ENCODE measurements at places on chromosomes 3 and 15.

DNA sequence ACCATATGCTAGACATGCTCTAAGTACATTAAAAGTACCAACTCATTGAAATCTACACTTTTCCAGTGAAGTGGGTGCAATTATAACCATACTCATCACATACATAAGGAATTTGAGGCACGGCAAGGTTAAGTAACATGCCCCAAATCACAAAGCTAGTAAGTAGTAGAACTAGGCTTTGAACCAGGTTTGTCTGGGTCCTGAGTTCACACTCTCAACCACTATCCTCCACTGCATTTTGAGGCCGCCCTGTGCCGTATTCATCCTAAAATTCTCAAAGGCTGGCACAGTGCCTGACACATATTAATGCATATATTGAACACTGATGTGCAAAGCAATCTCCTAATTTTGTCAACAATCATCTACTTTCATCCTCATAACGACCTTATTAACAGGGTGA, 68.8 kb upstream of the CDV3 start:
- DNase-seq, result no peak

DNA sequence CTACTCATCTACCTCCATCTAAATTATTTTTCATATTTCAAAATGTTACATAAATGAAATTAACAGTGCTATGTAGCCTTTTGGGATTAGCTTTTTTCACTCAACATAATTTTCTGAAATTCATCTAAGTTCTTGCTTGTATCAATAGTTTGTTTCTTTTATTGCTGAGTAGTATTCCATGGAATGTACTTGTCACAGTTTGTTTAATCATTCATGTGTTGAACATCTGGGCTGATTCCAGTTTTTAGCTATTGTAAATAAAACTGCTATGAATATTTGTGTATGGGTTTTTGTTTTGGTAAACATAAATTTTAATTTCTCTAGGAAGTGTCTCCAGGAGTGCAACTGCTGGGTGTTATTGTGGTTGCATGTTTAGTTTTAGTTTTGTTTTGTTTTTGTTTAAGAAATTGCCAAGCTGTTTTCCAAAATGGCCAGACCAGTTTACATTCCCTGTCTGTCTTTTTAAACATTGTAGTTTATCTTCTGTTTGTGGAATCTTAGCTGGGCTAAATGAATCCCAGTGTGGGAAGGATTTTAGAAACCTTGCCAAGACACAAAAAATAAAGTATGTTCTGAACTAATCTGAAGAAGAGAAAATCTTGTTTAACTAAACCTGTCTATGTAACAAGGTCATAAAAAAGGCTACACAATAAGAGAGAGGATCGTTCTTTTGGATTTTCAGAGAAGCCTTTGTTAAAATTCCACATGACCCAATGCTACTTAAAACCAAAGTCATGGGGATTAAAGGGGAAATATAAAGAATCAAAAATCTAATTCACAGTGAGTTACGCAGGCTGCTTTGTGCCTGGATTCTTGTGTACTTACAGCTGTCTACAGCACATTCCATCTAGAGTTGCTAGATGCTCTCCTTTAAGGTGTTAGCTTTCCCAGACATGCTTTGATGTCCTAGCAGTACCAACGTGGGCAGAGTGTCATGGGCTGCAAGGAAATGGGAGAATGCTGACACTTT, 129.2 kb upstream of the SUCLG2 start:
- DNase-seq, result no peak

- no peak for DNase-seq
These were observed 79.6 kb upstream of the SPATA12 start for GRCh38 chr3:56980798-56981390.

GRCh38 chr3:32154205-32154579, 47.8 kb downstream of the GPD1L start:
- no peak for DNase-seq

DNA sequence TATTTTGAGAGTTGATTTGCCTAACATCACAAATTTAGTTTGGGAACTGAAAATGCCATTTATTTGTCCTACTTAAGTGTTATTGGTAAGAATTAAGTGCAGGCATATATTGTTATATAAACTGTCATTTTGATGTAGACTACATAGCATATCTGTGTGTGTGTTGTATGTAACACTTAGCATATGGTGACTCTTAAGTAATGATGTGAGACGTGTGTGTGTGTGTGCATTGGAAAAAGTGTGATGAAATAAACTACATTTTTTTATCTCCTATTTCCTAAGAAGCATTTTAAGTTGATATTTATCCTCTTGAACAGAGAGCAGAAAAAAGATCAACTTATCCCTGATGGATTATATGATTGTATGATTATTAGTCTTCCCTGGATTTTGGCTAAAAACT, 588.2 kb upstream of the SUCLG2 start:
- no peak for DNase-seq

DNA sequence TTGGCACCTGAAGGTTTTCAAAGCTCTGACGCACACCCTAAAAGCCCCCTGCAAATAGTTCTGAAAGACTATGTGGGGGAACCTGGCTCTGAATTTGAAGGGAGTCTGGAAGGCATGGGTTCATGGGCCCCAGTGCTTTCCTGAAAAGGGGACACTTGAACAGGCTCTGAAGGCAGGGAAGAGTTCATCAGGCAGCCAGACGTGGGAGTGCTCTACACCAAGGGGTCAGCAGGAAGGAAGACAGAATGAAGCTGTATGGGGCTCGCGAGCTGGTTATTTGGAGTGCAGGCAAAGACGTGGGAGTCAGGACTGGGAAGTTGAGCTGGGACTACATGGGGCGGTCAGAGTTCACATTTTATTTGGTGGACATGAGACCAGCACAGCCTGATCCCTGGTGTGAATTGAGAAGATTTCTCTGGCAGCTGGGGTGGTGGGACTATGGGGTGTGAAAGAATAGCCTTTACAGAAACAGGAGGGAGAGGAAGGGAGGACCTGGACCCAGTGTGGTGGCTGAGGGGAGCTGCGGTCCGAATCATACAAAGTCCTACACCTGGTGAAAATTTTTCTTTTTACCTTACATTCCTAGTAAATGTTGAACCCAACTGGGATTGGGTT, 12.6 kb downstream of the ABHD6 start:
- no peak for DNase-seq

- DNase-seq, result no peak
These were observed 261.4 kb downstream of the ZMAT3 start for GRCh38 chr3:178810181-178810580.

- DNase-seq, result no peak
These were observed 702.2 kb downstream of the MECOM start for GRCh38 chr3:168961271-168961670.

- no peak for DNase-seq
These were observed 56.2 kb downstream of the SLC6A6 start for GRCh38 chr3:14458434-14459275.

DNA sequence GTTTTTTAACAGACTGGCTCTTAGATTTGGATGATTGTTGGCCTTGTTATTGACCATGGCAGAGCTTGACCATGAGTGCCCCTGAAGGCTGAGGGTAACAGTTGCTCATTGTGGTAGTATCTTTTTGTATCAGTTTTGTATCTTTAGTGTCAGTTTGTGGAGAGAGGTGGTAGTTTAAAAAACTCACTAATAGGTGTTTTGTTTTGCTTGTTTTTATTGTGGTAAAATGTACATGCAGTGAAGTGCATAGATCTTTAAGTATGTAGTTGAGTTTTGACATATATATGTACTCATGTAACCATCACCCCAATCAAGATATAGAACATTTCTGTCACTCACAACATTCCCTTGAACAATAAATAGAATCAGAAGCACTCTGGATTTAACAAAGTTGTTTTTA, 9.8 kb downstream of the GMPS start:
- DNase-seq, result no peak

GRCh38 chr3:46959161-46959511, 17.4 kb downstream of the CCDC12 start:
- DNase-seq, result no peak

DNA sequence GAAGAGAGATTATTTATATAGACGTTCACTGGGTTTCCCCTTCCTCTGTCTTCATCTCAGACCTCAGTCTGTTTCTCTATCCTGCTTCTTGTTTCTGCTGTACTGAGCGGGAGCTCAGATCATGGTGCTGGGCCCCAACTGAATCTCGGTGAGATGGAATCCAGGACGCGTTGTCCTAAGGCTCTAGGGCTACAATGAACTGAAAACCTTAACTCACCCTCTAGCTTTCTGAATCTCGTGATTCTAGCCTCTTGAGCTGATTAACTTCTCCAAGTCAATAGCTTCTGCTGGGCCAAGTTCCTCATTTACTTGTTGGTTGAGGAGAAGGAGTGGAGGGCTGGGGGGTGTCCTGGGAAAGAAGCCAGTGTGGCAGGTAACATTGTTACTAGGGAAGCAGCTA, 32.7 kb upstream of the MAP3K13 start:
- no peak for DNase-seq

- no peak for DNase-seq
These were observed 24.6 kb upstream of the SRP14 start for GRCh38 chr15:40063563-40064011.

DNA sequence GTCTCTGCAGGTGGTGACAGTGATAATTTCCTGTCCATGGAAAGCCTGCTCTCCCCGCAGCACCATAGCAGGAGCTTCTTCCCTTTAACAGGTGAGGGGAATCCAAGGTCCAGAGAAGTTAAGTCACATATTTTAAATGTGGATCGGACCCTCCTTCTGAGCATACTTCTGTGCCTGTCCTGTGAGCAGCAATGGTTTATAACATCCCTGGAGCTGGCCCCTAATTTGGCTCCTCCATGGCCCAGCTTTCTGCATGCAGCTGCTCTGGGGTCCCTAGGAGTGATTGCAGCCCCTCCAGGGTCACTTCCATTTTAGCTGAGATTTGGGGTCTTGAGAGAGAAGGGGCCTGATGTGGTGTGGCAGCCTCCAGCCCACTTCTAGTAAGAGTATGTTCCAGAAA, 127.8 kb downstream of the EEFSEC start:
- DNase-seq, result no peak

GRCh38 chr15:72203507-72203837, 5.9 kb upstream of the GRAMD2A start:
- no peak for DNase-seq

- DNase-seq, result no peak
These were observed 48.0 kb upstream of the TSPAN3 start for GRCh38 chr15:77118882-77119321.

- no peak for DNase-seq
These were observed 12.2 kb upstream of the MEX3B start for GRCh38 chr15:82058026-82058425.

DNA sequence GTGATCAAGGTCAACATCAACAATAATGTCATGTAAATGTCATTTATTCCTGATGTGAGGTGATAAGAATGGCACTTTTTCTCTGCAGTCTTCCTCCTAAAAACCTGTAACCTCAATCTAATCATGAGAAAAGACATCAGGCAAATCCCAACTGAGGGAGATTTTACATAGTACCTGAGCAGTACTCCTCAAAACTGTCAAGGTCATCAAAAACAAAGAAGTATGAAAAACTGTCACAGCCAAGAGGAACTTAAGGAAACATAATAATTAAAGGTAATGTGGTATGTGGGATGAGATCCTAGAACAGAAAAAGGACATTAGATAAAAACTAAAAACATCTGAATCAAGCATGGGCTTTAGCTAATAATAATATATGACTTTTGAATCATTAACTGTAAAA, 140.9 kb upstream of the GRM7 start:
- no peak for DNase-seq

DNA sequence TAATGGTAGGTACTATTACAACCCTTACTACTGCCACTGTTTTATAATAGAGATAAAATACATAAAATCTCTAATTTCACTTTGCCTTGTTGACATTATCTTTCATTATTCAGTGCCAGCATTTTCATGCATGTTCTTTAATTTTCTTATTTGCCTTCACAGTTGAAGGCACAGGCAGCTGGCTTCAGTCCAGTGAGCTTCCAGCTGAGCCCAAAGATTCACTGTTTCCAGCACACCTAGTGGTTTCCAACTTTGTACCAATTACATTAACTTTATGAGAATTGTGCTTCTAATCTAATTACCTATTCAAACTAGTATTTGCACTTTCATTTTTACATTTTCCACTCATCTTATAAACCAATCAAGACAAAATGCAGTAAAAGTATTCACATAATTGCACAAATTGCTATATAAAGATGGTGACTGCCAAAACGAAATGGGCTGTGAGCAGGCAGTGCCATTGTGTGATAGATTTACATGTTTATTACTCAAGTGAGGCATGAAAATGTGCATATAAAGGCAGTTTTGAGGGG, 228.3 kb downstream of the MFSD1 start:
- no peak for DNase-seq

DNA sequence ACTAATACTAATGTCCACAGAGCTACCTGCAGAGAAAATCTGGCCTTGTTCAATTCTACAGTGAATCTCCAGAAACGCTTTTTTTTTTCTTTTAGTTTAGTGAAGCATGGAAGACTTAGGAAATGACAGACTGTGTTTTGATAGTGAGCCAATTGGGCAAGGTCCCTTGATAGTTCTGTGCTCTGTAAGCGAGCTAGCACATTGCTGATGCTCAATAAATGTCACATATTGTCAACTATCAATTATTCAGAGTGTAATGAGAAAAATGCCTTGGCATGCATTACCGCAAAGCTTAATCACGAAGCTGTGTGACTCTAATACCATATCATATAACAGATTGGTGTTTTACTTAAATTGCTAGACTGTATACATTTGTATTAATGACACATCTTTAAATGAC, 5.2 kb upstream of the C3orf85 start:
- no peak for DNase-seq

- DNase-seq, result no peak
These were observed 105.1 kb downstream of the MEX3B start for GRCh38 chr15:81940467-81941451.

GRCh38 chr3:156106721-156107373, 13.5 kb upstream of the KCNAB1 start:
- DNase-seq, result no peak

- no peak for DNase-seq
These were observed 61.9 kb downstream of the FEM1B start for GRCh38 chr15:68339481-68339880.

- DNase-seq, result no peak
These were observed 72.5 kb downstream of the TNFAIP8L3 start for GRCh38 chr15:51022206-51022605.

GRCh38 chr3:42020684-42021307, 58.9 kb upstream of the ULK4 start:
- DNase-seq, result no peak

DNA sequence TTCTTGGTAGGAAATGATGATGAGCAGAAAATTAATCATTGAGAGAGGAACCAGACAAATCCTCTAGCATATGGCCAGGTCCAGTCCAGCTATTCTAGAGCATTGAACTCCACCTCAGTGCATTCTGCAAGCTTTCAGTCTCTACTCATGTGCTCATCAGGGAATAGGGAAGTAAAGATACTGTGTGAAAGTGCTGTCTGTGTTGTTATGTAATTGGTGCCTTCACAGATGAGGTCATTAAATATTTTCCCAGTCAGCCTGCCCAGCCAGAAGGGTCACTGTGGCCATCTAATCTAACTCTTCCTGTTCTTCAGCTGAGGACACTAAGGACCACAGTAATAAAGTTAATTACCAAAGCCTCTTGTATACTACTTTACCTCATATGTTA, 28.2 kb downstream of the C3orf62 start:
- no peak for DNase-seq

DNA sequence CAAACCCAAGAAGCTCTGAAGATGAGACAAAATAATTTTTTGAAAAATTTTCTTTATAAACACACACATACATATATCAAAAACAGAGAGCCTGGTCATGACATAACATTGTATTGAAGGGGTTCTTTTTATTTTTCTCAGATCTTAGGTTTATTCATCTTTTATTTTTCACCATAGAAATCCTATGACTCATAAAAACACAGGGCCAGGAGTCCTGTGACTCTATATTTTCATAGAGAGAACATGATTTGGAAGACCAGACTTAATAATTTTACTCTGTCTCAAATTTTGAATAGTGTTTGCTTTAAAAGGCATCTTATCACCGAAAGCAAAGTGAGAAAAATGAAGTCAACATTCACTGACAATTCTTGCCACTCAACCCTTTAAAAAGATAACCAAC, 57.7 kb downstream of the SUCNR1 start:
- DNase-seq, result no peak

Data from GM12891 (cell line).